ENCODE measurements at places on chromosomes 12 and 14. TPM values are rescaled to one million over a fixed set of nuclear protein-coding genes. Genes with fewer than 3 reads are reported as not detected.

Gene EPS8
- 1.6 TPM for total RNA-seq

Gene OTX2
- not detected for total RNA-seq

Gene FAM186B
- total RNA-seq: 0.20 TPM

Gene CERS5
- total RNA-seq: 53.0 TPM

Gene FANCM
- total RNA-seq: 15.0 TPM

Gene ACRBP
- 8.0 TPM for total RNA-seq

Data from activated naive CD8-positive, alpha-beta T cell treated with anti-CD3 and anti-CD28 coated beads, Interleukin-2, amount 10 ng/mL, durations not matched to agents 7 days and 5 days (primary cell).